ENCODE measurements at places on chromosomes 16 and 17. TPM values are rescaled to one million over a fixed set of nuclear protein-coding genes. Genes with fewer than 3 reads are reported as not detected.

The LRRC75A gene
- under 0.01 TPM for total RNA-seq

The FA2H gene
- not detected for total RNA-seq

The OTOP3 gene
- not detected for total RNA-seq

The SLC2A4 gene
- total RNA-seq: not detected

The CLEC19A gene
- under 0.01 TPM for total RNA-seq

The FBXO39 gene
- total RNA-seq: 0.56 TPM

All from mammary epithelial cell (primary cell).